EH (cell line): ENCODE measurements at places on chromosomes 1 and 21.

GRCh38 chr1:112991402-112992120 lies 35.6 kb upstream of the SLC16A1 start:
- no peak for DNase-seq

DNA sequence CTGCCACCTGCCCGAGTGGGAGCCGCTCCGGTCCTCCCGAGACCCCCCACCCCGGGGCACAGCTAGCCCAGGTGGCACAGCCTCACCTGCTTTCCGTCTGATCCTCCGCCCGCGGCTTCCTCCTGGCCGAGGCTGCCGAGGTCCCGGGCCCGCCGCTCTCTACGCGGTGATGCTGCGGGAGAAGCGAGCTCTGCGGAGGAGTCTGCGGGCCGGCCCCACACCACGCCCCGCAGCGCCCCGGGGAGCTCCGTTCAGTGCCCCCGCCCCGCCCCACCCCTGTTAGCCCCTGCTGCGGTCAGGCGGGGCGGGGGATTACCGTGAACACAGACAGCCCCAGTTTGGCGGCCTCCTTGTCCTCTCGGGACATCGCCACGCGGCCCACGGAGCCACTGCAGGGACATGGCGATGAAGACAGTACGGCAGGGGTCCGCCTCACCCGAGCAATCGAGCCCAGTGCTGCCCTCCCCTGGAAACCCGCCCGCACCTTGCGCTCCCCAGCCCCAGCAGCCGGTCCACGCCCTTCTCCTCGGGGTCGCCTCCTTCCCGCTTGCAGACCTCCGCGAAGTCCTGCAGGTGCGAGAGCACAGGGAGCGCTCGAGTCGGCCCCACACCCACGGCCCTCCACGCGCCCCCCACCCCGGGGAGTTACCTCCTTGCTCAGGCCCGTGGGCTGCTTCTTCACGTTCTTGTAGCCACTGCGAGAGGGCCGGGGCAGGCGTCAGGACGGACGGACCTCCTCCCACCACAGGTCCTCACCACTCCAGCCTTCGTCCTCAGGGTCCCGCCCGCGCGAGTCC lies 933 bp downstream of the C1orf35 start:
- DNase-seq = peak; percentile 40

- DNase-seq = no peak
Observed at GRCh38 chr21:29477347-29477746, 178.6 kb downstream of the BACH1 start.

DNA sequence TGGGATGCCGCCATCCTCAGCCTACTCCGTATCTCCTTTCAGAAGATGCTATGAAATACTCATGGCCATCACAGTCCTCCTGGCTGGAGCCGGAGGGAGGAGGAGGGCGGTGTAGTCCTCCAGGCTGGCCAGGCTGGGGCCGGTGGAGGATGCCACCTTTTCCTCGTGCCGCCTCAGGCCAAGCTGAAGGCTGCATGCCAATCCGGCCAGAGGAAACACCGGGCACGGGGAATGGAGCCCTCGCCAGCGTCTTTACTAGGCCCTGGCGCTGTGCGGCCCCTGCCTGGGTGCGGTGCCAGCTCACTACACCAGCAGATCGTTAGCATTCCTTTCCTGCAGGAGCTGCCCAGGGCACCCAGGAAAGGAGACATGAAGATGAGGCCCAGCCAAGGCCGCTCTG lies 70.1 kb downstream of the CASZ1 start:
- DNase-seq = no peak

DNA sequence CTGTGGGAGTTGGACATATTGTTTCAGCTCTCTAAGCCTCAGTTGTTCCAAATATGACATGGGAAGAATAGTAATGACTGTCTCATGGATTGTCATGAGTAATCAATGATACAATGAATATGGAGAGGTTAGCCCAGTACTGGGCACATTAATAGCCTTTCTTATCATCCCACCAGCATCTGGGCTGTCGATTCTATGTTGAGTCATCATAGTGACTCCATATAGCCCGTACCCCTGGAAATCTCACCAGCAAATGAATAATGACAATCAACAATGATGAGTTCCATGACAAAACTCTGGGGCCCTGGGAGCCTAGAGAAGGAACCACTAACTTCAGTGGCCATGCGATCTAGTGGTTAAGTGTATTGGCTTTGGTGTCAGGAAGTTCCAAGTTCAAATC lies 39.7 kb upstream of the GJB5 start:
- DNase-seq = no peak

- peak; percentile 82 for DNase-seq
Observed at GRCh38 chr1:7334475-7335035, 436.5 kb upstream of the VAMP3 start.

DNA sequence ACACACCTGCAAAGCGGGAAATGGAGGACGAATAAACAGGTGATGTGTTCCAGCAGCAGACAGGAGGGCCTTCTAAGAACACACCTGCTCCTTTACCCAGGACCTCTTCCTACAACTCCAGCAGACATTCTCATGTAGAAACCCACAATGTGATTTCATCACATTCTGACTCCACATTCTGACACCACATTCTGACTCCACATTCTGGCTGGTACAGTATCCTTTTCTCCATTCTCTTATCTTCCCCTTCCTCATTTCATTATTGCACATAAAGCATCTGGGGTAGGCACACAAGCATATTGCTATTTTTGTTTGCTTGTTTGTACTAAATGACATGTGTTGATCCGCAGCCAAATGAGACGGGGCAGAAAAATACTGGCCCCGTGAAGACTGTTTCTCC lies 3.6 kb upstream of the ZNF124 start:
- no peak for DNase-seq

DNA sequence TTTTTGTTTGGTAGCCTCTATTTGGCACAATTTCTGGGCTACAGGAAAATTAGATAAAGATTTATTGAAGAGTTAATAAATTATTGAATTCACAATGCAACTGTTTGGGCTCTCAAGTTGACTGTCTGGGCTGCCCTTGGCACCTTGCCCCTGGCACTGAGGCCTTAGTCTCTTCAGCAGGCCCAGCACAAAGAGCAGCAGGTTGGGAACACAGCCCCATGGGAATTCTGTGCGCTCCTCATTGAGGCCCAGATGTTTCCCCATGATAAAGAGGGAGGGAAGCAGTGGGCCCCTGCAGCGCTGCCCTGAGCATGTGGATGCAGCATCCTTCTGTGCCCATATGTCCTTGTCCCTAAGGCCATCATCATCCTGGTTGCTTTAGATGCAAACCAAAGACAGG lies 2.9 kb downstream of the CRNN start:
- no peak for DNase-seq

GRCh38 chr1:154845174-154845573 lies 24.9 kb downstream of the KCNN3 start:
- DNase-seq = no peak

- no peak for DNase-seq
Observed at GRCh38 chr1:83960669-83961277, 38.2 kb downstream of the TTLL7 start.

DNA sequence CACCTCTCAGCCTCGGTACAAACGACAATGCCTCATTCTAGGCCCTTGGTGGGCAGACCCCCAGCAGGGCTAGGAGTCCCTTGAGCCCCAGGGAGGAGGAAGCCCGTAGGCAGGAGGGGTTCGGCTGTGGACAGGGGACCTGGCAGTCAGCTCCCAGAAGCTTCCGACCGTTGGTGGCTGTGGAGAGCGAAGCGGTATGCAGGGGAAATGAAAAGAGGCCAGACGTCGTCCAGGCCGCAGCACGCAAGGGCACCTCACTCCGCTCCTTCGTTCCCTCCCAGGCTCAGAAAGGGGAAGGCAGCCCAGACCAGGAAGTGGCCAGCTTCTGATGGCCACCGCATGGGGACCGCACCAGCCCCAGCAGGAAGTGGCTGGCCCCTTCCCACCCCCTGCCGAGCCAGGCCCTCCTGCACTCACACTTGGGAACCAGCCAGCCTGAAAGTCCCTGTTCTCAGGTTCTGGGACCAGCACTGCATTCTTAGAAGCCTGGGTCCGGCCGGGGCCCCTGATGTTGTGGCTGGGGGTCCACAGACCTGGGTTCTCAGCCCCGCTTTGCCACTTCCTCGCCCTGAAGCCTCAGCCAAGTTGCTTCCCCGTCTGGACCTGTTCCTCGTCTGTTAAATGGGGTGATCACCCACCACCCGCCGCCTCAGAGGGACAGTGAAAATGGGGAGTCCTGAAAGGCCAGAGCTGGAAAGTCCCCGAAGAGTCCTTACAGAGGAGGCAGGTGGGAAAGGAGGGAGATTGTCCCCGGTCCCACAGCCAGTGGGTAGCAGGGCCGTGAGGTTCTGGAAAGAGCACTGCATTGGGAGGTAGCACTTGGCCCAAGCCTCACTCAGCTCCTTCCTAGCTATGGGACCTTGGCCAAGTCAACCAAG lies 104.0 kb upstream of the RUNX3 start:
- peak; percentile 25 for DNase-seq

DNA sequence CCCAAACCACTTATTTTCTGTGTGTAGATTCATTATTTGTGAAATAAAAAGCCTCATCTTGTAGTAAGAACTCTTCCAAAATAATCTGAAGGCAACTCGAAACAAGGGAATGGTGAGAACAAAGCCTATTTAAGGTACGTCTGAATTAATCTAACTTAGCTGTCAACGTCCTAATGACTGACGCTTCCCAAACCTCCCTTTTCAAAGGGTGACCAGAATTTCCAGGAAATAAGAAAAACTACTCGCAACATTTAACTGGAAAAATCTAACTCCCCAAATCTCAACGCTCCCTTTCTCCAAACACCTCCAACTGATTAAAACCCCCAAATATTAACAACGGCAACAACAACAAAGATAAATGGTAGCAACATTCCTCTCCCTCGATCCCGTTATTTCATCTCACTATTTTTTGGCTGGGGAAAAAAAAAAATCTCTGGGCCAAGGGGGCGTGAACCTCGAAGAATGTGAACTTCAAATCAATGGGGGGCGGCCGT lies 693 bp downstream of the SRSF10 start:
- no peak for DNase-seq

- DNase-seq = no peak
Observed at GRCh38 chr1:75559136-75559535, 51.8 kb downstream of the SLC44A5 start.

GRCh38 chr1:224430511-224431113 lies 4.0 kb downstream of the WDR26 start:
- DNase-seq = peak; percentile 80

- no peak for DNase-seq
Observed at GRCh38 chr21:14313300-14313699, 69.6 kb downstream of the HSPA13 start.

DNA sequence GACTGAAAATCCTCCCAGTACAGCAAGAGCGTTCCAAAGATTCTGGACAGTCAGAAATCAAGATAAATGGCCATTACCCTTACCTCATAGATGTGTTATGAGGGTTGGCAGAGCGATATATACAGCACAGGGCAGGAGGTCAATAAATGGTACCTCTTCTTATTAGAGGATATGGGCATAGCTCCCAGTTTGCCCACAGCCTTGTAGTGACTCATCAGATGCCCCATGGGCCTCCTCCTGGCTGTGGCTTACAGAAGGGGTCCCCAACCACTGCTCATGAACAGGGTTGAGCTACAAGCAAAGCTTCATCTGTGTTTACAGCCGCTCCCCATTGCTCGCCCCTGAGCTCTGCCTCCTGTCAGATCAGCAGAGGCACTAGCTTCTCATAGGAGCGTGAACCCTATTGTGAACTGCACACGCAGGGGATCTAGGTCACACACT lies 7.3 kb upstream of the IFNGR2 start:
- peak; percentile 46 for DNase-seq

DNA sequence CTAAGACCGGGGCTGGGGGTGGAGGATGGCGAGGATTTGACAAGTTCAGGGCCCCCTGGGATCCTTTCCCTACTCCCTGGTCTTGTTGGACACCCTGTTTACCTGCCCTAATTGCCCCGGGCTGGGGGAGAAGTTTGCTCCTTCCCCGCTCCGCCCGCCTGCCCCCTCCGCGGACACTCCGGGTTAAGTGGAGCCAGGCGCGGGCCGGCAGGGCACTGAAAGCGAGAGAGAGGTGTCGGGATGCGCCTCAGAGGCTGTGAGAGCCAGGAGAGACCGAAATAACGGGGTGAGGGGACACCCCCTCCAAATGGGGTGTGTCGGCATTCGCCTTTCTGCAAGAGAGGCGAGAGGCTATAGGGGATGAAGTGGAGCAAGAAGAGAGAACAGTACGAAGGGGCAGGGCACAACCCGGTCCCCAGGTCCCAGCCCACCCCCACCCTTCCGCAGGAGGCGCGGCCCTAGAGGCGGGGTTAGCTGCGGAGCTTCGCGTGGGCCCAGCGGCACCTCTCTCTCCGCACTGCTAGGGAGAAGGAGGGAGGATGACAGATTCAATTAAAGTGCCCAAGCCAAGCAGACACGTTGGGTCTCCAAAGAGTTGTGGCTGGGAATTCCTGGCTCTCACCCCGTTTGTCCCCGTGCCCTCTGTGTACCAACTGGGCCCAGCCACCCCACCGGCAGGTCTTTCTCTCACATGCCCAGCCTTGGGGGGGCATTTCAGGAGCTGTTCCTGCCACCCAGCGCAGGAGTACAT lies 3.8 kb downstream of the EFNA3 start:
- DNase-seq = no peak

DNA sequence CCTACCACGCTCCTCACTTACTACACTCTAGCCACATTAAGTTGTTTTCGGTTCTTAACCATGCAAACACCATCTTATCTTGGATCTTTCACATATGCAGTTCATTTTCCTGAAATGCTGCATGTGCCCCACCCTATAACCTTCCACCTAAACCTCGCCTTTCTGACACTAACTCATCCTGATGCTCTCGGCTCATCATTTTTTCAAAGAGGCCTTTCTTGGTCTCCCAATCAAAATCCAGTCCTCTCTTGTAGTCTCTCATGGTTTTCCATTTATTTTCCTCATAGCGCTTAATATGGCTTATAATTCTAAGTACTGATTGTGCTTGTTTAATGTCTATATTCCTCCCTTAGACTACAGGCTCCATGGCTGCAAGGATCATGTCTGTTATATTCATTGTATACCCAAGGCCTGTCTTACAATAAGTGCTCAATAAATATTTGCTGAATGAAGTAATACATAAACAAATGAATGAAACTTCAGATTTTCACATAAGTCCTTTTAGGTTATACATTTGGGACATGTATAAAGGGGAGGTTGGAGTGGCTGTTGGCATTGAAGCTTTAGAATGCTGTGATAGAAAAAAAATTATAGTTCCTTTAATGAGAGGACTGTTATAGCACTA lies 79.2 kb upstream of the CDC42BPA start:
- DNase-seq = no peak

GRCh38 chr21:35280231-35280630 lies 231.1 kb upstream of the RUNX1 start:
- DNase-seq = no peak

DNA sequence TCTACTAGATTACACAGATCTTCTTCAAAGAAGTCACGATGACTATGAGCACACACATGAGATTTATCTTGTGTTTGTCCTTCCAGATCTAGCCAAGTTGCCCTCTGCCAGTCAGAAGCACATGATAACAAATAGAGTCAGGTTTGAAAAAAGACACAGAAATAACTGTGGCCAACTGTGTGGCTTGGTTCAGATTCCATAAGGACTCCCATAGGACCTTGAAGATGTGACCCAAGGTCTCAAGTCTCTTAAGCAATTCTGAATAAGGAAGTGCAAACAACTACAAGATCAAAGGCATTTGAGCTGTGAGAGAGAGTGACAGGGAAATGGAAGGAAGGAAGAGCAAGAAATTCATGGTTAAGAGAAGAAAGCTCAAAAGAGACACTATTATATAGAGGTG lies 194.0 kb downstream of the PLPP3 start:
- DNase-seq = no peak
